ENCODE measurements at places on chromosomes 7 and 10. TPM values are rescaled to one million over a fixed set of nuclear protein-coding genes. Genes with fewer than 3 reads are reported as not detected.

Gene CDK14
- 48.8 TPM for total RNA-seq

DNA sequence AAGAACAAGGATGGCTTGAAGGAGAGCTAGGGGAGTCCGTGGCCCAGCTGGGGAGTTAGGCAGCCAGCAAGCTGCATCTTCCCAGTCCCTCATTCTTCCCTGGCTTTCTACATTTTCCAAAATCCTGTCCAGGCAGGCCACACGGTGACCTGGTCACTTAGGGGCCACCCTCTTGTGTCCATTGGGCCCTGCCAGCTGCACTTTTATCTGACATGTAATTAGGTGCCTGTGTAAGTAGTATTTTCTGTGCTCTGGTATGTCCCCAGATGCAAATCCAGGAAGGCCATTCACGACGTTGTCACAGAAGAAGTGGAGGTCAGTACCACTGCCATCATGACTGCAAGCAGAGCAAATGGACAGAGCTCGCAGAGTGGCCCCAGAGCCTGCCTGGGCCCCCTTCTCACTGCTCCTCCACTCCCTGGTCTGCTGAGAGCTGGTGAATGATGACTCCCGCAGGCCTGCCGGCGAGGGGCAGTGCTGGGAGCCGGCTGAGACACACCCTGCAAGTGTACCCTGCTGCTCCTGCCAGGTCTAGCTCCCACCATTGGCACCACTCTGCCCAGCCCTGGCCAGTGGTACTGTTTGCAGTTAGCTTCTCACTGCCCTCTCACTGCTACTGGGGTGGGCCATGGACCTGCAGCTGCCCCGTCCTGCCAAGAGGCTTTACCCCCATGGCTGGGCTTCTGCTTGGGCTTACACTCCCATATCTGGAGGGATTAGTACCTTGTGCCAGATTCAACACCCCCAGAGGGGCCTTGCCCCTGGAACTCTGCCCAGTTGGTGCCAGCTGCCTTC lies 98.2 kb downstream of the GLRX3 start:
- no peak overlapping the region for H3K27ac ChIP-seq
- H3K4me1 ChIP-seq, result no peaks in the 10 kb centered on the region
- no peak for DNase-seq
- H3K36me3 ChIP-seq, result no peaks in the 10 kb centered on the region
- H3K4me3 ChIP-seq, result no peak overlapping the region

- DNase-seq, result no peak
- H3K27me3 ChIP-seq, result no peaks in the 10 kb centered on the region
- H3K4me1 ChIP-seq, result no peaks in the 10 kb centered on the region
- no peak overlapping the region for H3K4me3 ChIP-seq
- H3K27ac ChIP-seq, result no peak overlapping the region
- H3K36me3 ChIP-seq, result no peaks in the 10 kb centered on the region
Observed at GRCh38 chr10:129774082-129774735, 189.9 kb downstream of the EBF3 start.

DNA sequence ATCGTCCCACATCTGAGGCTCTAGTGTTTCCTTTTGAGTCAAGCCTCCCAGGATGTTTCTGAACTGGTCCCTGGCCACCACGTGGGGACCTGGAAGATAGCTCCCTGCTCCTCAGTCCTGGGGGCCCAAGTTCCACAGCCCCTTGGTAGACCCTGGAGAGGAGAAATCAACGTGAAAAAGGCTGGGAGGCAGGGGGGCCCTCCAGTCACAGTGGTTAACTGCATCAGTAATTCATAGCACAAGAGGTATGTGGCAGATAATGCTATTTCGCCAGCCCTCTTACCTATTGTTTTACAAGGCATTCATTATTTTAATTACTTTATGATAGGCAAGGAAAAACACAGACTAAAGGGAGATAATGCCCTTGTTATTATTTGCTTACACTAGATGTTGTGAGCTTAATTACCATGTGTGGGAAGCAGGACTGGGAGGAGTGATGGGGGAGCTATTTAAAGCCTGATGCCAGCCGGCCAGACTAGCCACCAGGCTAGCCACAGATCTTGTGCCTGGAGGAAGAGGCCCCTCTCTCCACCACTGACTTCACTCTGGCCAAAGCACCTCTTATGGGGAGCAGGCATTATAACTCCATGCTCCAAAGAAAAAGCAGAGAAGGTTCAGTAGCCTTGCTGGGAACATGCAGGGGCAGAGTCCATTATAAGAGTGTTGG lies 230.7 kb downstream of the KCNMA1 start:
- H3K4me1 ChIP-seq, result 0 out of 2 replicates have a peak, but pooled peaks cover 5% of the 10 kb centered on the region
- H3K4me3 ChIP-seq, result no peak overlapping the region
- no peak for DNase-seq
